Activated B cell treated with CpG ODN at 0.5 μM for 24 hours (primary cell): ENCODE measurements at places on chromosomes 16 and 17. TPM values are rescaled to one million over a fixed set of nuclear protein-coding genes. Genes with fewer than 3 reads are reported as not detected.

Gene MYO15B
- total RNA-seq: 207 and 264 TPM in 2 replicates

Gene KRTAP1-3
- total RNA-seq: not detected in 2 replicates

Gene SKAP1
- total RNA-seq: 24.3 and 25.3 TPM in 2 replicates

Gene MYH3
- total RNA-seq: 5.8 and 5.9 TPM in 2 replicates

Gene CCL4
- 68.8 and 82.1 TPM in 2 replicates for total RNA-seq

Gene ICAM2
- 44.5 and 44.7 TPM in 2 replicates for total RNA-seq

- no peak for DNase-seq
These were observed 12.1 kb upstream of the SCN4A start for GRCh38 chr17:63984651-63985386.

GRCh38 chr16:19130385-19130784, 16.6 kb downstream of the ITPRIPL2 start:
- DNase-seq: no peak

GRCh38 chr16:31471875-31472708, at the start of gene TGFB1I1:
TSS of gene TGFB1I1 (plus strand) at chr16:31472152. CDS start at chr16:31472189, 37 bp downstream.
- DNase-seq: no peak

DNA sequence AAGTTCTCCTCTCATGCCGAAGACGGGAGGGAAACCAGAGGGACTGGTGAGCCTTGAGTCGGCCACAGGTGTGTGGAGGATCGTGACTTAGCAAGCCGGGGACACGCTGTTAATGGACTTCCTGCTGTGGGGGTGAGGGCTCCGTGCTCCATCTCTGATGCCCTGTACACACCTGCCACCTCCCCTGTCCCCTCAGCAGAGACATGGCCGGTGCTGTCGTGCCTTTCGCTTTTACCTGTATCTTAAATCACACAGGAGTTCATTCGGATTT, 75.9 kb upstream of the ZNF750 start:
- no peak for DNase-seq

DNA sequence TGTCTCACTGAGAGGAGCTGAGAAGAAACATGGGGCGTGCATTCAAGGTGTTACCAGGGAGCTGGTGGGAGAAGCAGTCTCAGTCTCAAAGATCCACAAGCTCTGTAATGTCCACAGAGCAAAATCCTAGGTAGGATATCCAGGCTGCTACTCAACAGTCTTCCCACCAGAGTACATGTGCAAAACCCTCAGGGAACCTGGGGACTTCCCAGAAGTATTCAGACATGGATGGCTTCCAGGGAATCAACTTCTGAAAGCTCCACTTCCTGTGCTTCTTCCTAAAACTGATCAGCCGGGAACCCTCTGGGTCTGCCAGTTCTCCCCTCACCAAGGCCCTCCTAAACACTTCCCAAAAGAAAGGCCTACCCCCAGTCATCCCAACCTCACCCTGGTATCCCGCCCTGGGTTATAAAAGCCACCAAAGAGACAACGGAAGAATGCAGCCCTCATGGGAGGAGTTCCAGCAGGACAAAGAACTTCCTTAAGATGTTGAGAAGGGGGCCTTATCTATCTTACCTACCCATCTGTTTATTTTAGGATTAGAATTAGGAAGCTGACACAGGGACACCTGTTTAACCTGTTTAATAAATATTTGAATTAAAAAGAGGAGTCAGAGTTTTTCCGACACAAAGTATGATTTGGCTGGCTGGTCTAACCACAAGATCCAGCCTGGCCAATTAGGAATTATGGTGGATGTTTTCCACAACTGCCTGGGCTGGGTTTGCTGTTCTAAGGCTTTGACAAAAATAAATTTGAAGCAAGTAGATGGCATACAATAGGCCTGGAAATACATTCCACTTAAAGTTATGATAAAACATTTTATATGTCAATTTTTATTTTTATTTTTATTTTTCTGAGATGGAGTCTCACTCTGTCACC, 37.0 kb downstream of the CUEDC1 start:
- no peak for DNase-seq

GRCh38 chr17:68906638-68907037, 48.6 kb downstream of the ABCA8 start:
- DNase-seq: no peak

- DNase-seq: no peak
These were observed 109.3 kb downstream of the IRX5 start for GRCh38 chr16:55039931-55040330.

- DNase-seq: no peak
These were observed 1.2 kb upstream of the LAT start for GRCh38 chr16:28983644-28984043.

GRCh38 chr16:85104147-85104546, 8.1 kb downstream of the CIBAR2 start:
- no peak for DNase-seq

- no peak for DNase-seq
These were observed 50.0 kb downstream of the SF3B3 start for GRCh38 chr16:70573451-70574121.
